Ascending aorta (tissue), 2 donors: ENCODE measurements at places on chromosomes 4 and X.

GRCh38 chrX:6279277-6279909 lies 50.7 kb upstream of the NLGN4X start:
- no peak for DNase-seq
- H3K4me3 ChIP-seq = no peak overlapping the region
- no peaks in the 10 kb centered on the region for H3K4me1 ChIP-seq

DNA sequence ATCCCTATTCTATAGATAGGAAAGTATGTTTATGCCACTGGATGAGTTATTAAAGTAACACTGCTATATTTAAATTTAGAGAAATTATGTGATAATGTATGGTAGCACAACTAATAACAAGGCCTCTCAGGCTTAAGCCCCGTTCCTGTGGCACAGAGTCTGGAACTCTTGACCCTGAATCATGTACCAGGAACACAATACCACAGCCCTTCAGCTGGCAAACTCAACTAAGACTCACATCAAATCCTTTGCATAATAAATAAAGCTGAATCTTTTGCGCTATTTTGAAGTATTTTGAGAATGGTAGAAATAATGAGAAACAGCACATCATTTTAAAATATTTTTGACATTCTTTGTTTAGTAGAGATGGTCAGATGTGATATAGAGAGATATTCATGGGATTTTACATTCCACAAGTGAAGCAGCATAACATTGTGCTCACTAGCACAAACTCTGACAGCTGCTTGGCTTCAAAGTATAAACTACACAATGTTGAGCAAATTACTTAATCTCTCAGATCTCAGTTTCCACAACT lies 478.4 kb upstream of the FAM241A start:
- DNase-seq = no peak
- no peak overlapping the region for H3K4me3 ChIP-seq
- H3K27me3 ChIP-seq = no peaks in the 10 kb centered on the region
- no peak overlapping the region for H3K27ac ChIP-seq
- no peaks in the 10 kb centered on the region for H3K4me1 ChIP-seq

DNA sequence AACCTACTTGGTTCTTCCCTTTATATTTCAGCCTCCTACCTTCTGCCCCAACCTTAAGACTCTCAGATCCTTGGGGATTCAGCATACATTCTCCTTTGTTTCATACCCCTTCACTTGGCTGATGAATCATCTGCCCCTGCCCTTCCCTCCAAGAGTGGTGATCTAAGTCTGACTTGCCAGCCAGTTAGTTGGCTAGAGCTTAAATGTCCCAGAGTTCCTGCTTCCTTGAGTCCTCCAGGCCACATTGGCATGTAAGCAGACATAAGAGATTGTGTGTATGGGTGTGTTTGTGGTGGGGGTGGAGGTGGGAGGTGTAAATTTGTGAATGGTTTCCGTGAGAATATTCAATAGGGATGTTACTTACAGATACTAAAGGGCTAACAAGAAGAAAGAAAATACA lies 3.7 kb upstream of the TEX13D start:
- no peak overlapping the region for H3K27ac ChIP-seq
- no peaks in the 10 kb centered on the region for H3K36me3 ChIP-seq
- no peaks in the 10 kb centered on the region for H3K4me1 ChIP-seq
- H3K4me3 ChIP-seq = no peak overlapping the region

DNA sequence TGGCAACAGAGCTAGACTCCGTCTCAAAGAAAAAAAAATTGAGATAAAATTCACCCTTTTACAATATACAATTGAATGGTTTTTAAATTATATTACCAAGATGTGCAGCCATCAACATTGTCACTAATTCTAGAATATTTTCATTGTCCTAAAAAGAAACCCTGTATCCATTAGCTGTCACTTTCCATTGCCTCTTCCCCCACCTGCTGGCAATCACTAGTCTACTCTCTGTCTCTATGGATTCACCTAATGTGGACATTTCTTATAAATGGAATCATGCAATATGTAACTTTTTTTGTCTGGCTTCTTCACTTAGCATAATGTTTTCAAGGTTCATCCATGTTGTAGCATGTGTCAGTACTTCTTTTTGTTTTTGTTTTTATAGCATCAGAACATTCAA lies 20.8 kb downstream of the ABHD18 start:
- H3K36me3 ChIP-seq = peaks cover 36% of the 10 kb centered on the region
- H3K4me1 ChIP-seq = no peaks in the 10 kb centered on the region
- no peaks in the 10 kb centered on the region for H3K27me3 ChIP-seq
- no peak overlapping the region for H3K4me3 ChIP-seq

DNA sequence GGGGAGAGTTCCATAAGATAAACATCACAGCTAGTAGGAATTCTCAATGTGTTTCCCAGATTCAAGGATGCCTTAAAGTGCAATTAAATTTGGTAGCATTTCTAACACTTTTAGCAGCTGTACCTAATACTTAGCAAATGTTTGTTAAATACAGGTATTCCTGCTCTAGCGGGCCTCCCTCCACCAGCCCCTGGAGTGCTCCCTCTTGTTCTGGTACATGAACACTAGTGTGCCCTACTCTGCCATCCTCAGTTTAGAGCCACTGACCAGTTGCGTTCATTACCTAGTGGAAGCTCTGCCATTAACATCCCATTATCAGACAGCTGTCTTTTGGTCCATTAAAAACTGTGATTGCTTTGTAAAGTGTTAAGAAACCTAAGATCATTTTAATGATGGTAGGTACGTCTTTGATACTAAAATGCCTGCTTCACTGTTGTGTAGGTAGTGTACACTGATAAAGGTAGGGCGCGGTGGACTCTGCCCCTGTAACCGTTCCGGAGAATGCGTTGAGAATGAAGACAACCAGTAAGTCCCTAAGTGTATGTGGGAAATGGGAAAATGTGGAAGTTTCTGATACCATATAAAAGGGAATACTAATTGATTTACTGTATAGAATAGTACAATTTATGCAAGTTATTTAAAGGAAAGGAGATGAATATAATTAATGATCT lies 21.7 kb downstream of the KIAA0232 start:
- no peaks in the 10 kb centered on the region for H3K36me3 ChIP-seq
- H3K27ac ChIP-seq = no peak overlapping the region
- no peaks in the 10 kb centered on the region for H3K27me3 ChIP-seq
- no peak overlapping the region for H3K4me3 ChIP-seq

DNA sequence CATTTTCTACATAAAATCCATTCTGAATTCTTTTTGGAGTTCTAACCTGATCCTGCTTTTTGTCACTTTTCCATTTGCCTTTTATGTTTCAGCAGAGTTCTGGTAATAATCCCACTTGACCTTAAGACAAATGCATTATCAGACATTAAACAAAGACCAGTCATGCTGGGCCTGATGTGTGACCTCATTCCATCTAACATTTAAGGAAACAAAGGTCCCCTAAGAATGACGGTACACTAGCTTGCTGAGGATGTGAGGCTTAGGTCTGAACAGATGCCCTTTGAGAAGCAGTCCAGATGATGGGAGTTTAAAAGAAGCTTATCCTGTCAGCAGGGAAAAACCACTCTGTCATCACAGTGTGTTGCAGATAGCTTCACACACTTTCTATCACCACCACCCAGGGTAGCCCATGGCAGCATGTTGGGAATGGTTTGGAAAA lies 38.1 kb upstream of the PDE5A start:
- H3K36me3 ChIP-seq = no peaks in the 10 kb centered on the region
- no peaks in the 10 kb centered on the region for H3K27me3 ChIP-seq
- no peak overlapping the region for H3K4me3 ChIP-seq
- H3K4me1 ChIP-seq = peaks cover 9% of the 10 kb centered on the region

DNA sequence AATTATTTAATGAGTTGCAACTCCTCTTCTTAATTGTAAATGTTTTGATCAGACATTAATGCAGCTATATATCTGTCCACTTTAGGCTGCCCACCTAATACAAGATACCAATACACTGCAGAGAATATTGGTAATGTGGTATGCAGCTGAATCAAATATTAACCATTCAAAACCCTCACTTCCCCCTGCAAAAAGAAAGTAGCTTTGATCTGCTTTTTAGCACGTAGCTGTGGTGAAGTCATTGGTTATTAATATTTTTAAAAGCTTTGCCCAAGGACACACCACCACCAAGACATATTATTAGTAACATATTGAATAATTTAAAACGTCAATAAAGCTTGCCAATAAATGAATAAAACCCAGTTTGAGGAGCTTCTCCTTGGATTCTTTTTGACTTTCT lies 28.6 kb upstream of the CYP2U1 start:
- DNase-seq = no peak
- H3K4me3 ChIP-seq = no peak overlapping the region
- H3K27ac ChIP-seq = no peak overlapping the region

DNA sequence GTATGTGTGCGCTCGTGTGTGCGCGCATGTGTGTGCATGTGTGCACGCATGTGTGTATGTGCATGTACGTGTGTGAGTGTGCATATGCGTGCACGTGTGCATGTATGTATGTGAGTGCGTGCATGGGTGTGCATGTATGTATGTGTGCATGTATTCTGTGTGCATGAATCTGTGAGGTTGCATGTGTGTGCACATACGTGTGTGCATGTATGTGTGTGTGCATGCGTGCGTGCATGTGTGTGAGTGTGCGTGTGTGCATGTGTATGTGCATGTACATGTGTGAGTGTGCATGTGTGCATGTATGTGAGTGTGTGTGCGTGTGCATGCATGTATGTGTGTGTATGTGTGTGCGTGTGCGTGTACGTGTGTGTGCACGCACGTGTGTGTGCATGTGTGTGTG lies 241.5 kb downstream of the SHOX start:
- H3K36me3 ChIP-seq = no peaks in the 10 kb centered on the region
- no peak for DNase-seq
- H3K27ac ChIP-seq = no peak overlapping the region
- H3K4me1 ChIP-seq = no peaks in the 10 kb centered on the region

DNA sequence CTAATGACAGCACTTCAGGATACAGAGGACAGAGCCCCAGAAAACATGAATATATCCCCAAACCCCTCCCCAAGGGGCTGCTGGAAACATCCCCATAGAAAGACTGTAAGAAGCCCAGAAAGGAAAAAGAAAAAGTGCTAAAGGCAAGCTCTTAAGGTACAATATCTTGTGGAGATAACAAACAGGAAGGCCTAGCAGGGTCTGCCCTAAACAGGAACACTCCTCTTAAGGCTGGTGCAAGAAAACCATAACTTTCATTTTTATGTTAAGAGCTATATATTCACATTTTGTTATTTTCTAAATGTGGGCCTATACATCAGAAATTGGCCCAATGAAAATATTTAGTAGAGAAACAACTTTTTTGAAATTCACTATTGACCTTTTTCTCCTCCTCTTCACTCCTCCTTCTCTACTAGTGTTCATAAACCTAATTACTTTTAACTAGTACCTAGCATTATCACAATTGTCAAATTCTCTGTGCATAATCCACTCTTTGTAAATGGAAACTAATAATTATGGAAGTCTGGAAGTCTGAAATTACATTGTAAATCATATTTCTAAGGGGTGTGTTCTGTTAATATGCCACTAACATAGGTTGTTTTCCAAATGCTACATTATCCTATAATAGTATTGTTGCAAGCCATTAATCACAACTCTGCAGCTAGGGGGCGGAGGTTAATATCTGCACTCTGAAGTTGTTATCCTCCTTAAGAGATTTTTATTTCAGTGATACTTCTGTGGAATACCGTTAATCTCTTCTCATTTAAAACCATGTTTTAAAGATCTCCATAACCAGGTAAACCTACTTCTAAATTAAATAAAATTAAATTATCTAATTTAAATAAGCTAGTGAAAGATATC lies 59.8 kb downstream of the CASK start:
- no peaks in the 10 kb centered on the region for H3K36me3 ChIP-seq
- H3K27ac ChIP-seq = no peak overlapping the region
- H3K4me3 ChIP-seq = no peak overlapping the region
- no peak for DNase-seq
- H3K4me1 ChIP-seq = no peaks in the 10 kb centered on the region
- no peaks in the 10 kb centered on the region for H3K27me3 ChIP-seq

DNA sequence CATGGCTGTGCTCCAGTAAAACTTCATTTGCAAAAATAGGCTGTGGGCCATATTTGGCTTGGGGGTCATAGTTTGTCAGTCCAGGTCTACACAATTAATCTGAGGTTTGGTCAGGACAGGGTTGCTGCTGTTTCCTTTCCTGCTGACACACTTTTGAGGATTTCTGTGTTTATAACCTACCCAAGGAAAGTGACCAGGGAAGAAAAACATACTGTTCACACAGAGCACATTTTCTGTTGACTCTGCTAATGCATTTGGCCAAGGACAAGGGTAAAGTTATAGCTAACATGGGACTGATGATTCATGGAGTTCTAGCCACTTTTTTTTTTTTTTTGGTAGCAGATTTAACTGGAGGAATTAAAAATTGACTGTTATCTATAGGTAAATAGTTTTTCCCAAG lies 43.9 kb upstream of the GEMIN8 start:
- no peak overlapping the region for H3K27ac ChIP-seq
- H3K4me3 ChIP-seq = no peak overlapping the region
- H3K36me3 ChIP-seq = no peaks in the 10 kb centered on the region

DNA sequence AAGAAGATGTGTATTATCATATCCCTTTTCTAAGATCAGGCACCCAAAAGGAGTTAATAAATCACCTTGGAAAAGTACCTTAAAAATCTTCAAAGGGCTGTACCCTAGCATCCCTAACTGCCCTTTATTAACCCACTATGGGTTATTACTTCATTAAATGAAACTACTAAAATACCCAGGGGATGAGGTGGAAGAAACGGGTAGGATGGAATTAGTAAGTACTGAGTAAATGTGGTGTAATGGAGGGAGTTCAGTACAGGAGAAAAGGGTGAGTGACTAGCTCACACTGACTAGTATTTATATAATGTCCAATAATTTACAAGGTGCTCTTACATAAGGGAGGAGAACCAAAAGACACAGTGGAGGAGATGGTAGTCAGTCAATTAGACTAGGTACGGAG lies 51.0 kb upstream of the RASGEF1B start:
- H3K4me1 ChIP-seq = no peaks in the 10 kb centered on the region
- no peak overlapping the region for H3K4me3 ChIP-seq
- no peak overlapping the region for H3K27ac ChIP-seq
- H3K27me3 ChIP-seq = no peaks in the 10 kb centered on the region

- H3K4me1 ChIP-seq = peaks cover 11% of the 10 kb centered on the region
- H3K27ac ChIP-seq = peak overlapping the region; percentile 98
- no peaks in the 10 kb centered on the region for H3K27me3 ChIP-seq
- peak; percentile 22 for DNase-seq
These were observed 1.8 kb downstream of the CPEB2 start for GRCh38 chr4:15003891-15004738.

DNA sequence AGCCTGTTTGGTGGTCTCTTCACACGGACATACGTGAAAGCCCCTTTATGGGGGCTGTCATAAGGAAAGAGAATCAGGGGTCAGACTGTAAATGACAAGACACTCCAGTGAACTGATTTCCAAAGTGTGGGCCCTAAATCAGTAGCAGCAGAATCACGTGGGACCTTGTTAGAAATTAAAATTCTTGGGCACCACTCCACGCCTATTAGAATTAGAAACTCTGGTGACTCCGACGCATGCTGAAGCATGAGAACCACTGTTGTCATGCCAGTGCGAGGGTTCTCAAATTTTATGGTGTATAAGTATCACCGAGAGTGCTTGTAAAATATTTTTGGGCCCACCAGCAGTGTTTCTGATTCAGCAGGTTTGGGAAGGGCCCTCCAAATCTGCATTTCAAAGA lies 672.8 kb downstream of the DMD start:
- no peak for DNase-seq
- H3K27ac ChIP-seq = no peak overlapping the region
- no peaks in the 10 kb centered on the region for H3K36me3 ChIP-seq
- H3K27me3 ChIP-seq = no peaks in the 10 kb centered on the region

- no peak for DNase-seq
- no peak overlapping the region for H3K27ac ChIP-seq
- H3K4me1 ChIP-seq = peaks cover 3% of the 10 kb centered on the region
- H3K4me3 ChIP-seq = no peak overlapping the region
- H3K27me3 ChIP-seq = no peaks in the 10 kb centered on the region
- H3K36me3 ChIP-seq = no peaks in the 10 kb centered on the region
These were observed 1.2 kb upstream of the UBA6 start for GRCh38 chr4:67702166-67702565.
